ENCODE measurements at places on chromosomes 3 and 15. TPM values are rescaled to one million over a fixed set of nuclear protein-coding genes. Genes with fewer than 3 reads are reported as not detected.

DNA sequence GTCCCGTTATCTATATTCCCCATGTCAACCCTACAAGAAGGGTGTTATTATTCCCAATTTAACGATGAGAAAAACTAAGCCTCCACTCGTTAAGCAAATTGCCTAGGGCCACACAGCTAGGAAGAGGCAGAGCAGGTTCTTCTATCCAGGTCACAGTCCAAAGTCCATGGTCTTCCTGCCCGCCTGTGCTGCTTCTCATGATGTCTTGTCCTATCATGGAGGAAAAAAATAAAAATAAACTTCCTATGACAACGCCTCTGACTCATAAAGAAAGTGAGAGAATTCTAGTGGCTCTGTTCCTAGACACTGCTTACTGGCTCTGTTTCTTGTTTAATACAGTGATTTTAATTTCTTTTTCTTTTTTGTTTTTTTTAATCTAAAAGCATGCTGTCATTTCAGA is 9.7 kb downstream of the COL8A1 start:
- no peaks in the 10 kb centered on the region for H3K36me3 ChIP-seq
- H3K27ac ChIP-seq = no peak overlapping the region
- no peak overlapping the region for H3K4me3 ChIP-seq
- no peaks in the 10 kb centered on the region for H3K27me3 ChIP-seq
- H3K4me1 ChIP-seq = no peaks in the 10 kb centered on the region

Gene CACNA2D3
- 14.1 TPM for total RNA-seq

DNA sequence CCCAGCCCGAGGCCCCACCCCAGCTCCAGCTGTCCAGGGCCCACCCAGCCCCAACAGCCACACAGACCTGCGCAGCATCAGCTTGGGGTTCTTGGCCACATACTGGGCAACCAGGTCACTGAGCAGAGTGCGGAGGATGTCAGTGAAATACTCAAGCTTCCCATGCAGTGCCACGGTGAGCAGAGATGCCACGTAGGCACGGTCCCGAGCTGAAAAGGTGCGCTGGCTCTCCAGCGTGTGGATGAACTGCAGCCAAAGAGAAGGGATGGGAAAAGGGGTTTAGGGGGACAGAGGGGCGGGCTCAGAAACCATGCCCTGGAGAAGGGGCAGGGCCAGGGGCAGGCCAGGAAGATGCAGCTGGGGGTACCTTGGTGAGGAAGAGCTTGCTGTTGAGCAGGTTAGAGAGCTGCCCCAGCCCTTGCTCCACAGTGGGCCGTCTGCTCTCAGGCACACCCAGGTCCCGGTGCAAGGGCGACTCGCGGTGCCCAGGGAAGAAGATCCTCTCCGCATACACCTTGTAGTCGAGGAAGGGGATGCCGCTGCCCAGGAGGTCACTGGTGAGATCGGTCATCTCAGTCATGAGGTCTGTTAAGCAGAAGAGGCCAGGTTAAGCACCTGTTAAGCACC is 17.4 kb downstream of the PLXNB1 start:
- no peak overlapping the region for H3K27ac ChIP-seq
- DNase-seq = no peak
- peaks cover 97% of the 10 kb centered on the region for H3K36me3 ChIP-seq
- H3K4me3 ChIP-seq = no peak overlapping the region
- H3K4me1 ChIP-seq = no peaks in the 10 kb centered on the region
- no peaks in the 10 kb centered on the region for H3K27me3 ChIP-seq

DNA sequence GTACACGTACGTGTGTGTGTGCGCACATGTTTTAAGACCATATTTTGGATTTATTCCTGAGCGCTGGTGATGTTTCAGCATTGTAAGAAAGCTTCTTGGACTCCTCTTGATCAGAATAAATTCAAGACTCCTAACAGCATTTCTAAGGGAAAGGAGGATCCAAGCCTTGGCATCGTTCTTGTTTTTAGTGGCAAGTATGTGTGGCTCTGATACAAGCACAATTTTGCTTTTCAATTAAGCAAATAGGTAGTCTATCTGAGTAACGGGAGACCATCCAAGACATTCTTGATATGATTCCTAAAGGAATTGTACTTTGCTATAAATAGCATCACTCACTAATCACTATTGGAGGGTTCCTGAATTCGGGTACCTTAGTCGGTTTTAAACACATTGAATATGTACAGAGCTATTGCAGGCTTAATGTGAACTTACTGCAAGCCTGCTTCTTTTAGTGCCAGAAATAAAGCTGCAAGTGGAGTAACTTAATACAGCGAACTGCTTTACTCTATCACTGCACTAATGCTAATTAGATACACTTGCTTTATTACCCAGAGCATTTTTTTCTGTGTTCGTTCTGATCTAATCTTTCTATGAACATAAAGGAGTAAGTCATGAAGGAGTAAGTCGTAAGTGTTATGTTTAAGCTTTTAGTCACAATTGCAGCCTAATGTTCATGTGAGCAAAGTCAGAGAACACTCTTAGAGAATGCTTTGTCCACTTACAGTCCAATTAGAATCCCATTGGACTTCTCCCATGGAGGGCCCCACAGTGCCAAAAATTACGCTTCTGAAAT is 186.3 kb downstream of the MCTP2 start:
- DNase-seq = peak; percentile 89
- no peaks in the 10 kb centered on the region for H3K4me1 ChIP-seq
- no peaks in the 10 kb centered on the region for H3K27me3 ChIP-seq
- no peak overlapping the region for H3K27ac ChIP-seq

Gene C3orf85
- not detected for total RNA-seq

GRCh38 chr15:82585072-82585471 is 44.8 kb upstream of the RPS17 start:
- H3K4me1 ChIP-seq = no peaks in the 10 kb centered on the region
- DNase-seq = peak; percentile 3
- no peaks in the 10 kb centered on the region for H3K36me3 ChIP-seq
- H3K27ac ChIP-seq = no peak overlapping the region
- H3K4me3 ChIP-seq = no peak overlapping the region
- peaks cover 2% of the 10 kb centered on the region for H3K27me3 ChIP-seq

- H3K36me3 ChIP-seq = no peaks in the 10 kb centered on the region
- H3K27ac ChIP-seq = no peak overlapping the region
- no peak overlapping the region for H3K4me3 ChIP-seq
- H3K27me3 ChIP-seq = no peaks in the 10 kb centered on the region
- H3K4me1 ChIP-seq = no peaks in the 10 kb centered on the region
Observed at GRCh38 chr3:30294241-30294667, 312.1 kb upstream of the TGFBR2 start.

DNA sequence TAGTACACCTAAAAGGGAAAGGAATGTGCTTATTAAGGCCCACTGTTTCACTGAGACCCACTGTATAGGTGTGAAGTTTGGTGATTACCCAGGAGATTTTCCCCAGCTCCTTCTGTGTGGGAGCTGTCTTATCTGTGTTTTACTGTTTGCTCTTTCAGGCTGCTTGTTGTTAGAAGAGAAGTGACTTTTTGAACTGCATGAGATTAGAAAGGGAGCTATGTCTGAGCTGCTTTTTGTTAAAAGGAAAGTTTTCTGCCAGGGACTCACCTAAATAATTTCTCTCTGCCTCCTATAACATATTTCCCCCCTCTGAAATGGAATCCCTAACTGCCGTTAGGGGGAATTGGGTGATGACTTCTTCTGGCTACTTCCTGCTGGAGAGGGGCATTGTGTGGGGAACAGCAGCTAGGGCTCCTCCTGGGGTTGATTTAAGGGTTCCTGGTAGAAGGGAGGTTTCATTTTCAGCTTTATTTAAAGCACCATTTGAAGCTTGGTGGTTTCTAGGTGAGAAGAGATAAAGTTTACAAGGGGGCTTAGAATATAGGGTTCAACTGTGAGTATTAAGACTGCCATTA is 77.1 kb upstream of the ATP11B start:
- no peaks in the 10 kb centered on the region for H3K4me1 ChIP-seq
- DNase-seq = no peak
- H3K36me3 ChIP-seq = no peaks in the 10 kb centered on the region
- H3K4me3 ChIP-seq = no peak overlapping the region
- no peaks in the 10 kb centered on the region for H3K27me3 ChIP-seq
- no peak overlapping the region for H3K27ac ChIP-seq

Gene GRK7
- total RNA-seq = 0.20 TPM

- DNase-seq = no peak
- no peak overlapping the region for H3K27ac ChIP-seq
- no peaks in the 10 kb centered on the region for H3K4me1 ChIP-seq
- no peaks in the 10 kb centered on the region for H3K36me3 ChIP-seq
- H3K27me3 ChIP-seq = no peaks in the 10 kb centered on the region
- no peak overlapping the region for H3K4me3 ChIP-seq
Observed at GRCh38 chr3:4914464-4914863, 64.8 kb upstream of the BHLHE40 start.

DNA sequence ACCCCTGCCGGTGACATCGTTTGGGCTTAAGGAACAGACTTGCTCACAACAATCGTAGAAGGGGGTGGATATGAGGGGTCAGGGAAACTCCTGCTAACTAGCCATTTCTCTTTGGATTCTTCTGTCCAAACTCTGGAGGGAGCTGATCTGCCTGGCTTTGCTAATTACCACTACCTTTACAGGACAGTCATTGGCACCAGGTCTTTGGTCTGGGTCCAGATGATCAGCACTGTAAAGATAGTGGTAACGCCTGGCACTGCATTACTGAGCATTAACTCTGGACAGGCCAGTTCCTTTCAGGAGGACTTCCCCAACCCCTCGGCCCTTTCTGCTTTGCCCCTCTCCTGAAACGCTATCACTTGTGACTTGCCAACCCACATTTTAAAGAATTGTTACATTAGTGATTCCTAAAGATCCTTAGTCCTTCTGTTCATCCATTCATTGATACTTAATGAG is 788 bp downstream of the UQCC5 start:
- DNase-seq = no peak
- H3K27ac ChIP-seq = peak overlapping the region; percentile 67
- H3K27me3 ChIP-seq = no peaks in the 10 kb centered on the region
- H3K4me1 ChIP-seq = peaks cover 47% of the 10 kb centered on the region
- H3K4me3 ChIP-seq = peak overlapping the region; percentile 89
- peaks cover 10% of the 10 kb centered on the region for H3K36me3 ChIP-seq

GRCh38 chr3:9047452-9048346 is 84.4 kb upstream of the RAD18 start:
- no peak overlapping the region for H3K27ac ChIP-seq
- DNase-seq = no peak
- peaks cover 54% of the 10 kb centered on the region for H3K36me3 ChIP-seq
- no peaks in the 10 kb centered on the region for H3K27me3 ChIP-seq
- no peak overlapping the region for H3K4me3 ChIP-seq

DNA sequence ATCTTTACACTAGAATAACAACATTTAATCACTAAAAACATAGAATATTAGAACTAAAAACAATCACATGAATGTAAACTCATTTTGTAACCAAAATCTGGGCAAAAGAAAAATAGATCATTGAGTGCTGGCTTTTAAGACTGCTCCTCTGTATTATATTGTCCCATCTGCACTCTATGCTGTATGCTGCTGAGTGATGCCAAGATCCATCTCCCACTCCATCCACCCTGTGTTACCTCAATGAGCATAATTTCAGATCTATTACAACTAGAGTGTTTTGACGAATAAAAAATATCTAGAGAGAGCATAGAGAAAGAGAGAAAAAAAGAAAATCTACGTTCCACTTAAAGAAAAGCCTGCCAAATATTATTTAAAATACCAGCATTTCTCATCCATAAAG is 1060.4 kb downstream of the ZPLD1 start:
- H3K27me3 ChIP-seq = no peaks in the 10 kb centered on the region
- no peak overlapping the region for H3K27ac ChIP-seq
- no peaks in the 10 kb centered on the region for H3K36me3 ChIP-seq
- DNase-seq = no peak
- no peak overlapping the region for H3K4me3 ChIP-seq
- no peaks in the 10 kb centered on the region for H3K4me1 ChIP-seq

Gene WNT7A
- total RNA-seq = 6.1 TPM

- H3K4me3 ChIP-seq = no peak overlapping the region
- H3K36me3 ChIP-seq = no peaks in the 10 kb centered on the region
- H3K4me1 ChIP-seq = peaks cover under 1% of the 10 kb centered on the region
- H3K27me3 ChIP-seq = no peaks in the 10 kb centered on the region
Observed at GRCh38 chr3:53140847-53141845, 10.9 kb upstream of the RFT1 start.

DNA sequence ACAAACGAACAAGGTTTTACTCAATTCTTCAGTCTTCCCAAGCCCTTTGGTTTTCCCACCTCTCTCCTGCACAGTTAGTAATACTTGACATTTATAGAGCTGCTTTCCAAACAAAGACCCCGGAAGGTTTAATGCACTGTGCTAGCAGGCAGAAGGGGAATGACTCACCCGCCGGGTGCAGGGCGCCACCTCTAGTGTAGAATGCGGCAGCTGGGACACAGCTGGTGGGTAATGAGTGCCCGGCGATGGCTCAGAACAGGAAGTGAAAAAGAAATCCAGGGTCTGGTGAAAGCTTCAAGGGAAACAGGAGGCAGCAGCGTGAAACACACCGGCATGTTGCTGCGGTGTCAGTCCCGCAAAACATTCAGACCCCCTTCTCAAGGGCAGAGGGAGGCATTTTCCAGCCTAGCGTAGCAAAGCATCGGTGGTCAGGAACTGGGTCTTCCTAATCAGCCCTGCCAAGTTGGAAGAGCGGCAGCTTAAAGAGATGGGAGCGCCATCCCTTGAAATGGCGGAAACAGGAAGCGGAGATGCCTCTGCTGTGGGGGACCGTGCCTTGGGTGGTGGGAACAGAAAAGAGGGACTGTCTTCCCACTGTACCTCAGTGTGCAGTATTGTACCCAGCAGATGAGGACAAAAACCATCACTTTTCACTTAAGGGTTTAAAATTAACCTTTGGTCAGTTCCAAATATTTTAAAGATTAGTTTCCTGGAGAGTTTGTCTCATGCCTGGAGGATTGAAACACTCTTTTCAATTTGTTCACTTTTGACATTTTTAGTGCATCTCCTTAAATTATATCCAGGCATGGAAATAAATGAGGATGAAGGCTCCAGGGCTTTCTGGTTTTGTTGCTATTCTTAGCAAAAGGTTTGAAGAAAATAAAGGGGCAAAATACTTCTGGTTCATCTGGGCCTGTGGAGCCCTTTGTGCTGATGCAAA is 160.7 kb upstream of the MCTP2 start:
- peak overlapping the region; percentile 1 for H3K27ac ChIP-seq
- H3K27me3 ChIP-seq = no peaks in the 10 kb centered on the region
- H3K4me3 ChIP-seq = peak overlapping the region; percentile 21
- H3K36me3 ChIP-seq = no peaks in the 10 kb centered on the region

Gene DAG1
- 83.7 TPM for total RNA-seq

Gene FAM3D
- total RNA-seq = 0.39 TPM

Gene ITGA11
- total RNA-seq = 9.0 TPM

Measured in spinal cord (tissue), 10 donors.